ENCODE measurements at places on chromosomes 2 and 18. TPM values are rescaled to one million over a fixed set of nuclear protein-coding genes. Genes with fewer than 3 reads are reported as not detected.

GPR45 gene
- total RNA-seq = not detected

PLCD4 gene
- total RNA-seq = 0.14 TPM

CACNB4 gene
- total RNA-seq = 1.5 TPM

LBX2 gene
- 0.81 TPM for total RNA-seq

LINC00305 gene
- not detected for total RNA-seq

NPHP1 gene
- 6.9 TPM for total RNA-seq

DNA sequence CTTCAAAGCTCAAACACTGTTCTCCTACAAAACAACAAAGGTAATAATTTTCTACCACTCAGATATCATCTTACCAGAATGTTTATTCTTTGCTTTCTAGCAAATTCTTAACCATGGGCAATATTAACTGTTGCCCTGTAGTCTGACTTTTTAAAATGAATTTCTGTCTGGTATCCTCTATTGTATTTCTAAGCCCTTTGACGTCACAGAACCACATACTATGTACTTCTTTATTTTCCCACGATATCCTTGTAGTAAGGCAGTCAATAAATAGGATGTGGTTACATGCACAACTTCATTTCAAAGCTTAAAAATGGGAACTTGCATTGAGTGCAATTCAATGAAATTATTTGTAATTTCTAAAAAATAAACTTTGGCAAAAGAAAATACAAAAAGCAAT is 58.7 kb downstream of the THADA start:
- no peaks in the 10 kb centered on the region for H3K27me3 ChIP-seq
- no peak for DNase-seq
- peaks cover 18% of the 10 kb centered on the region for H3K36me3 ChIP-seq
- H3K4me3 ChIP-seq = no peak overlapping the region

DNA sequence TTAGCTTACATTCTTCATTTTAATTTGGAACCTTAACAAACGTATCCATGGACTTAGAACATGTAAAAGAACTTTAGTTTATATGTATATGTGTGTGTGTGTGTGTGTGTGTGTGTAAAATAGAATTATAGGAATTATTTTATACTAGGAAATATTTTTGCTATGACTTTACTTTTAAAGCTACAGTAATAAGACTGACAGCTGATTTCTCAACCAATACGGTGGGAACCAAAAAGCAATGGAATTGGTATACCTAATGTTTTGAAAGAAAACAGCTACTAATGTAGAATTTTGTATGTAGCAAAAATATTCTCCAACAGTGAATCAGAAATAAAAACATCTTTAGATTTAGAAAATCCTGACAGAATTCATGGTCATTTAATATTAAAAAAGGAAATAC is 146.5 kb upstream of the ARL4C start:
- H3K27ac ChIP-seq = no peak overlapping the region
- no peak overlapping the region for H3K4me3 ChIP-seq
- no peak for DNase-seq

SERPINB11 gene
- not detected for total RNA-seq

TUBA3D gene
- 8.8 TPM for total RNA-seq

INHBB gene
- 1.7 TPM for total RNA-seq

DNA sequence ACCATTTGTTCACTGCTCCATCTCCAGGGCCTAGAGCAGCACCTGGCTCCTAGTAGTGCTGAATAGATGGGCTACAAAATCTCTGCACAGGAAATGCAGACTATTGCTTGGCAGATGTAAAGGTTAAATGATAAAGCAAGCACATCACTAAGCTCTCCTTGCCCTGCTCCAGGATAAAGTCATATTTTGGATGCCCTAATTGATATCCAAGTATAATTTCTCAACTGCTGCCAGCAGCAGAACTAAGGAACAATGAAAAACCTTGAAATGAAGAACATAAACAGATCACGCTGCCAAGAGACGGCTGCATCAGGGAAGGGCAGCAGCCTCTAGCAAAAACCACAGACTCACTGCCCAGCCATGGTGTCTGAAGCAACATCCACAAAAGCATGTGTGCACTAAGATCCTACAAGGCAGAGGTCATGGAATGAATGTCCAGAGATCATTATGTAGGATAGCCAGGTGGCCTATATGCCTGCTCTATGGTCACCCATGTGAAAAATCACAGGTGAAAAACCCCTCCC is 134.7 kb downstream of the TMEM163 start:
- no peaks in the 10 kb centered on the region for H3K36me3 ChIP-seq
- no peak overlapping the region for H3K4me3 ChIP-seq
- no peak for DNase-seq
- H3K27ac ChIP-seq = no peak overlapping the region

DNA sequence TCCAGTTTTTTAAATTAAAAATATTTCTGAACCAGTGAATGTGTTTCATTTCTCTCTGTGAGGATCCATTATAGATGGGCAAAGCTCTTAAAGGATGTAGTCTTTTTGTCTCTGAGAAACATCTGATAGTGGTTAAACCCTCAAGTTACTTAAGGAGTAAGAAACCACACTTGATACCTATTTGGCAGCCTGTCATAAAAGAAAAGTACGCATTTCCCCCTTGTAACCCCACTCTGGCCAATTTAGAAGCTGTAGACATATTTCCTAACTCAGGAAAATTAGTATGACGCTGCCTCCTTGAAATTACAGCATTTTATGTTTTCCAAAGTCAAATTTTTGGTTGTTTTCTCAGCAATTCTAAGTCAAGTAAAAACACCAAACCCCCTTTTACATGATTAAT is 2.0 kb downstream of the STAT4 start:
- H3K4me1 ChIP-seq = peaks cover 5% of the 10 kb centered on the region
- H3K36me3 ChIP-seq = no peaks in the 10 kb centered on the region
- H3K27ac ChIP-seq = no peak overlapping the region
- H3K27me3 ChIP-seq = no peaks in the 10 kb centered on the region
- no peak for DNase-seq
- no peak overlapping the region for H3K4me3 ChIP-seq

DNA sequence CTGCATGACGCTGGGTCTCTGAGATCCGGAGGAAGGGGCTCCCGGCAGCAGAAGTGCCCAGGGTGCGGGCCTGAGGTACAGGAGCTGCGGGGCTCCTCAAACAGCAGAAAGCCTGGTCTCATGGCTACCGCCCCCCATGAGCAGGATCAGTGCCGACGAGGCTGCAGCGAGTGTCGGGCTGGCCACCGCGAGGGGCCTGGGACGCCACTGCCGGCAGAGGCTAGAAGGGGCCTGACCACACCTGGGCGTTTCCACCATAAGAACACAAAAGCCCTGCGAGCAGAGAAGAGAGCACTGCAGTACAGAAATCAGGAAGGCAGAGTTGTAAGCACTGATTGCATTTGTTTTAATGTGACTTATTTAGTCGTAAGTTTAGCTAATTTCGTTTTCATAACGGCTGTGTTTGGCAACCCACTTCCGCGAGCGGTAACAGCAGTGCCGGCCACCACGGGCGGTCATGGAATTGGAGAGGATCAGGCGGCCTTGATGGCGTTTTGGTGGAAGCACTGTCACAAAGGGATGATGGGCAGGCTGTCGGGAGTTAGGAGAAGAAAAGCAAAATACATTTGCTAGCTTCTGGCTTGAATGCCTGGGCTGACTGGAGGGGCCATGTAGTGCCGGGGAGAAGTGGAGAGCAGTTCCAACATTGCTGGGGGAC is 117.4 kb downstream of the HDAC4 start:
- peaks cover 53% of the 10 kb centered on the region for H3K4me1 ChIP-seq
- no peaks in the 10 kb centered on the region for H3K36me3 ChIP-seq
- no peak overlapping the region for H3K4me3 ChIP-seq
- no peaks in the 10 kb centered on the region for H3K27me3 ChIP-seq

GRCh38 chr18:28158083-28158581 is 18.8 kb downstream of the CDH2 start:
- peaks cover 61% of the 10 kb centered on the region for H3K4me1 ChIP-seq
- peak overlapping the region; percentile 74 for H3K27ac ChIP-seq
- peak overlapping the region; percentile 41 for H3K4me3 ChIP-seq
- DNase-seq = no peak
- H3K36me3 ChIP-seq = no peaks in the 10 kb centered on the region
- no peaks in the 10 kb centered on the region for H3K27me3 ChIP-seq

All from heart left ventricle (tissue), 16 donors.